ENCODE measurements at places on chromosomes 16 and 17.

DNA sequence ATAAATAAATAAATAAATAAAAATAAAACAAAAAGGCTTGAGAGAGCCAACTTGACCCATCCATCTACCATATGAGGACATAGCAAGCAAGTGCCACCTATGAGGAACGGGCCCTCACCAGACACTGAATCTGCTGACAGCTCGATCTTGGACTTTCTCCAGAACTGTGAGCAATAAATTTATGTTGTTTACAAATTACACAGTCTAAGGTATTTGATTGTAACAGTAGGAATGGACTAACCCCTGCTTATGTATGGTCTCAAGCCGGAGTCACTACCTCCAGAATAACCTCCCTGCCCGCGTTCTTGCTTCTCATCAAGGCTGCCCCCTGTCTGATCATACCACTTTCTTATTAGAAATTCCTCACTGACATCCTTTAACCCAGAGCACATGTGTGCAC, 9.9 kb downstream of the SLC5A11 start:
- DNase-seq: no peak

- DNase-seq: no peak
Observed at GRCh38 chr16:82241469-82242052, 71.5 kb upstream of the MPHOSPH6 start.

- no peak for DNase-seq
Observed at GRCh38 chr16:11200592-11200991, 55.4 kb downstream of the SOCS1 start.

GRCh38 chr17:38536661-38537060, 69.1 kb downstream of the SRCIN1 start:
- no peak for DNase-seq

DNA sequence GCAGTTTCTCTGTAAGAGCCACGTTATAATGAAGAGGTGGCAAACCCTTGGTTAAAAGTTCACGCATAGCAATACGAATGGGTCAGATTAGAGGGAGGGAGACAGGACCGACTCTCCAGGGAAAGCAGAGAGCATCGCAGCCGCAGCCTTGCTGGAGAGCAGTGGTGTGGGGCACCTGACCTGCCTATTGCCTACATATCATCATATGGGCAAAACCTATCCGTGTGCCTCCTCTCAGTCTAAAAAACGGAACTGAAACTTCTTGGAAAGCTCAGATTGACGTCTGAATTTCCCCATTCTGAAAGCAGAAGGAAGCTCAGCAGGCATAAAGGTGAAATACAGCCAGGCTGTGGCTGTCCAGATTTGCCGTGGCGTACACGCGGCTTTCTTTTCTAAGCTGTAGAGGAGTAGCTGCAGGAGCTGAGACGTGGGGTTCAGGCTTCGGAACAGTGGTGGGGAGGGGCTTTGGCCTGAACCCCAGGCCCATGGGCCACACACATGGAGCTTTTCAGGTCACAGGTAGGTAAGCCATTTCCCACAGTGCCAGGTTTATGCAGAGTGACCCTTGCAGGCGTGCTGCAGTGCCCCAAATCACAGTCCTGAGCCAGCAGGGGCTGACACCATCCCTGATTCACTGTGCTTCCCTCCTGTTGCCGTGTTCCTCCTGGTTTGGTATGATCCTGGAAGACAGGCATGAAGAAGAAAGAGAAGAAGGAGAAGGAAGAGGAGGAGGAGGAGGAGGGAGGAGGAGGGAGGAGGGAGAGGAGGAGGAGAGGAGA, 41.6 kb upstream of the TNRC6C start:
- no peak for DNase-seq

- no peak for DNase-seq
Observed at GRCh38 chr16:1745900-1746692, 25.2 kb downstream of the NME3 start.

DNA sequence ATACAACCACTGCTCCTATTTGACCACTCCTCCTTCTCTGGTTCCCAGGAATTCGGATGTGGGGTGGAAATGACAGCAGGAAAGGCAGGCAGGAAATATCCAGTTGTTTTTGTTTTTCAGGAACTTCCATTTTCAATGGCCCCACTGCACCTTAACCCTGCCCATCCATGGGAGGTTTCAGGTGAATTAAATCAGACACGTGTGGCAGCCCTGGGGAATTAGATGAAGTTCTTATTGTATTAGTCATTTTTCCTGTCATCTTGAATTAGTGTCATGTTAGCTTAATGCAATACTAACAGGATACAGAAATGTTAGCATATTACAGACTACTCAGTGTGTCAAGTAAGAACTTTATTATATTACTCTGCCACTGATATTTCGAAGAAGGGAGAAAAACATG, 146.4 kb downstream of the CHD9NB start:
- no peak for DNase-seq

GRCh38 chr17:50769884-50770283, 2.6 kb upstream of the ANKRD40CL start:
- DNase-seq: no peak

DNA sequence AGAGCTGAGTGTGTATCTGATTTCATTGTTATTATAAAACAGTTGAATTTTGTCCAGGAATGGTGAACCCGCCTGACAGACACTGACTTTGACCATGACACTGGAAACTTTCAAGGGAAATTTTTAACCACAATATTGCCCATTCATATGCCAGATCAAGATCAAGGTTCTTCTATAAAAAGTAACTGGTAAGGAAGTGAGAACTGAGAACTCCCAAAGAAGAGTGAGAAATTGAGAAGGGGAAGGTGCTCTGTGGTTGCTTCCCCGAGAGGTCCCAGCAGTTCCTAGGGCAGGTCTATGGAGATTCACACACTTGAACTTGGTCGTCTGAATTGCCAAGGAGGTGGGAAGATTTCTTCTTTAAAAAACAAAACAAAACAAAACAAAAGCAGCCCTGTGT, 27.3 kb downstream of the SLC6A4 start:
- DNase-seq: no peak

DNA sequence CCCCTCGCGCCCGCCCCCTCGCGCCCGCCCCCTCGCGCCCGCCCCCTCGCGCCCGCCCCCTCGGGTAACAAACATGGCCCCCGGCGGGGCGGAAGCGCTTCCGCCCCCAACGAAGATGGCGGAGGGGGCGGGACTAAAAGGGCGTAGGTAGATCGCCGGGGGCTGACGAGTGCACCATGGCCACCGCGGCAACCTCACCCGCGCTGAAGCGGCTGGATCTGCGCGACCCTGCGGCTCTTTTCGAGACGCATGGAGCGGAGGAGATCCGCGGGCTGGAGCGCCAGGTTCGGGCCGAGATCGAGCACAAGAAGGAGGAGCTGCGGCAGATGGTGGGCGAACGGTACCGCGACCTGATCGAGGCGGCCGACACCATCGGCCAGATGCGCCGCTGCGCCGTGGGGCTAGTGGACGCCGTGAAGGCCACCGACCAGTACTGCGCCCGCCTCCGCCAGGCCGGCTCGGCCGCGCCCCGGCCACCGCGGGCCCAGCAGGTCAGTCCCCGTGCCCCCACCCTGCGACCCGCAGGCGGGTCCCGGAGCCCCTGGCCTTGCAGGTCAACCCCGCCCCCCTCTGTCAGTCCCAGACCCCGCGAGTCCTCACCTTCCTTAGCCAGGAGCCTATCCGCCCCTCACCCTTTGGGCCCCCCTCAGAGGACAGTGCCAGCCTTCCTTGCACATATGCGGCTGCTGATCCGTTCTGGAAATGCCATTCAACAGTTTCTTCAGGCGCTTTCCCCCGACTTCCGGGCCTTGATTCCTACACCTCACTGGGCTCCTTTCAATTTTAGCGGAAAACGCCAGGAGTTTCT, at the start of gene COG1:
TSS of gene COG1 (plus strand) at position 162 of the 808 bp plus-strand sequence. CDS start at position 177, 15 bp downstream.
- peak; percentile 76 for DNase-seq

- no peak for DNase-seq
Observed at GRCh38 chr16:85888405-85889331, 10.3 kb upstream of the IRF8 start.

DNA sequence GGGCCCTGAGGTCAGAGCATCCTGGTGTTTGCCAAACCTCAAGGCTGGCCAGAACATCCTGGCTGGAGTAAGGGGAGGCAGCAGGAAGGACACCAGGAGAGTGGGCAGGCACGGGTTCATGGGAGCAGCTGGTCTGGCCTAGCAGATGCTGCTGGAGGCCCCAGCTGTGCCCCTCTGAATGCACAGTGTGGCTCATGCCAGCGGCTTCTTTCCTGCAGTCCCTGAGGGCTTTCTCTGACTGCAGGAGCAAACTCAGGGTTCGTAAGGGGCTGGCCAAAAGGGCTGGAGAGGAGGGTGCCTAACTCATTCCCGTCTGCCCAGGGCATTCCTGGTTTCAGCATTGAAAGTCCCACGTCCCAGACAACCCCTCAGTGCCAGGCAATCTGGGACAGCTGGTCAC, 78.7 kb downstream of the ZDHHC7 start:
- DNase-seq: no peak

- DNase-seq: peak; percentile 38
Observed at GRCh38 chr16:28873543-28874201, 4.6 kb upstream of the ATP2A1 start.

DNA sequence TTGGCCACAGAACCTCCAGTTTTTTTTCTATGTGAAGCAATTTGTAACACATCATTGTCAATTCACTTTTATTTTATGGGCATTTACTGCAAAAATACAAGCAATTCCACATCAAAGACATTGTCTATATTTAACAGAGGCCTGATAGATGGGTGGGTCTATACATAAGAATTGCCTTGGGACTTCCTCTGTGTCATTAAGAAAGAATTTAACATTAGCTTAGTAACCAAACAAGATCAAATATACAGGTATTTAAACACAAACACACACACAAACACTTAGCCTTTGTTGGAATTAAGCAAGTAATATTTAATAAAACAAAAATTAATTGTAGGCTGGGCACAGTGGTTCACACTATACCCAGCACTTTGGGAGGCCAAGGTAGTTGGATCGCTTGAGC, 4.3 kb upstream of the PITPNC1 start:
- no peak for DNase-seq

DNA sequence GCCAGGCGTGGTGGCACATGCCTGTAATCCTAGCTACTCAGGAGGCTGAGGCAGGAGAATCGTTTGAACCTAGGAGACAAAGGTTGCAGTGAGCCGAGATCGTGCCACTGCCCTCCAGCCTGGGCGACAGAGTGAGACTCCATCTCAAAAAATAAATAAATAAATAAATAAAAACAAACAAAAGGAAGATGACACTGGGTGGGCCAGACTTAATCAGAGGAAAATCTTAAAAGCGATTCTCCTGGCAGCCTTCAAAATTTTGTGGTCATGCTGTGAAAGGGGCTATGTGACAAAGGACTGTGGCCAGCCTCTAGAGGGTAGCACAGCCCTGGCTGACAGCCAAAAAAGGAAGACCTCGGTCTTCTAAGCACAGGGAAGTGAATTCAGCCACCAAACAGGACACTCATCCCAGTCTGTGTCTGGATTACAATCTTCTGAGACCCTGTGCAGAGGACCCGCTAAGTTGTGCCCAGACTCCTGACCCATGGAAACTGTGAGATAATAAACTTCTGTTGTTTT, 391.1 kb downstream of the CNTNAP4 start:
- no peak for DNase-seq

DNA sequence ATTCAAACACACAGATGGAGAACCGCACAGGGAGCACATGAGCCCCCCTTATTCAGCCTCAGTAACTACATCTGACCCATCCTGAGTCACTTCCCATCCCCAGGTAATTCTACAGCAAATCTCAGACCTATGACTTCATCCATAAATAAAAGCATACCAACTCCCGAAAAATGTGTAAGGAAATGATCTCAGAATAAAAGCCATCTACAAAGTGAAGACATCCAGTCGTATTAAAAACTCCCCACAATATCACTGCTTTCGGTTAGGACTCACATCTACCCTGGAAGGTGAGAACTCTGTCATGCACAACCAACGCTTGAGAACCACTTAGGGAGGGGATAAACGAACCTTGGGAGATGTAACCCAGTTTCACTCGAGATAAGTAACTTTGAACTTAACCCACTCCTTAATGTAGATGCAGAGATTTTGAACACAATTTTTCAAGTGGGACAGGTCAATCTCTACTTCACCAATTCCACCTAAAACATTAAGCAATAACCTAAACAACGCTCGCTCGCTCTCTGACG, 1.3 kb downstream of the USP36 start:
- DNase-seq: no peak

GRCh38 chr16:51569203-51569931, 418.3 kb upstream of the SALL1 start:
- DNase-seq: no peak

DNA sequence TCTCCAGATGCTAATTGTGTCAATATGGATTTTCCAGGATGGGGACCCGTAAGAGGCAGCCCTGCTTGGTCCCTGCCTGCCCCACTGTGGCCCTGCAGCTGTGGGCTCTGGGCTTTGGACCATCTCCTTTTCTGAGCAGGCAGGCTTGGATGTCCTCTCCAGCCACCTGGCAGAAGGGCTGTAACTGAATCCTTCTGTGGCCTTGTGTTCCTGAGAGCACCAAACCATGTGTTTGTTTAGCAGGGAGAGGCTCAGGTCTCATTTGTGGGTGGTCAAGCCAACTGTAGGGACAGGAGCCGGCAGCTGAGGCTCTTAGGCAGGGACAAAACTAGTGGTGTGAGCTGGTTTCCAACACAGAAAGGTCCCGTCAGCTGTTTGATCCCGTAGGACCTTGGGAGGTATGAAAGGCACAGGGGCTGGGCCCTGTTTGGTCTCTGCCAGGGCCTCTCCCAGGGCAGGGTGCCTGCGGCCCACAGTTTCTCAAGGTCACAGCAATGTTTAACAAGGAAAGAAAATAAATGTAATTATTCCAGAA, 18.5 kb downstream of the SEC14L5 start:
- no peak for DNase-seq

GRCh38 chr17:51684214-51684613, 423.9 kb downstream of the UTP18 start:
- no peak for DNase-seq

GRCh38 chr16:72740347-72740746, 307.6 kb downstream of the ZFHX3 start:
- DNase-seq: no peak

- DNase-seq: no peak
Observed at GRCh38 chr16:69073181-69073702, 32.2 kb upstream of the HAS3 start.

DNA sequence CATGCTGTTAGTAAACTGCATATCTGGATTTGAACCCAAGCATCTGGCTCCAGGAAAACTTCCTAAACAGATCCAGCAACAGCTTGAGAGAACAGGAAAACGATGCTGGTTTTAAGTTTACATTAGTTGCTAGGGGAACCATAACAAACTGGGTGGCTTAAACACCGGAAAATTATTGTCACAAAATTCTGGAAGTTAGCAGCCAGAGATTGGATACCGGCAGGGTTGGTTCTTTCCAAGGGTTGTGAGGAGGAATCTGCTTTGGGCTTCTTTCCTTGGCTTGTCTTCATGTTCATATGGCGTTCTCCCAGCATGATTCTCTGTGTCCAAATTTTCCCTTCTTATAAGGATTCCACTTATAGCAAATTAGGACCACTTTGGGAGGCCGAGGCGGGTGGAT, 276.9 kb upstream of the TOM1L1 start:
- DNase-seq: no peak

GRCh38 chr16:78577630-78578029, 478.2 kb downstream of the WWOX start:
- DNase-seq: no peak

- no peak for DNase-seq
Observed at GRCh38 chr17:61048376-61049106, 351.1 kb upstream of the TBX2 start.
